Forelimb muscle (tissue), 1 donor: ENCODE measurements at places on chromosomes 12 and 14. TPM values are rescaled to one million over a fixed set of nuclear protein-coding genes. Genes with fewer than 3 reads are reported as not detected.

The KCNMB4 gene
- 12.7 TPM for polyA plus RNA-seq

The RTL1 gene
- 60.5 TPM for polyA plus RNA-seq

- no peak for DNase-seq
Observed at GRCh38 chr14:55540847-55541773, 38.9 kb upstream of the KTN1 start.

DNA sequence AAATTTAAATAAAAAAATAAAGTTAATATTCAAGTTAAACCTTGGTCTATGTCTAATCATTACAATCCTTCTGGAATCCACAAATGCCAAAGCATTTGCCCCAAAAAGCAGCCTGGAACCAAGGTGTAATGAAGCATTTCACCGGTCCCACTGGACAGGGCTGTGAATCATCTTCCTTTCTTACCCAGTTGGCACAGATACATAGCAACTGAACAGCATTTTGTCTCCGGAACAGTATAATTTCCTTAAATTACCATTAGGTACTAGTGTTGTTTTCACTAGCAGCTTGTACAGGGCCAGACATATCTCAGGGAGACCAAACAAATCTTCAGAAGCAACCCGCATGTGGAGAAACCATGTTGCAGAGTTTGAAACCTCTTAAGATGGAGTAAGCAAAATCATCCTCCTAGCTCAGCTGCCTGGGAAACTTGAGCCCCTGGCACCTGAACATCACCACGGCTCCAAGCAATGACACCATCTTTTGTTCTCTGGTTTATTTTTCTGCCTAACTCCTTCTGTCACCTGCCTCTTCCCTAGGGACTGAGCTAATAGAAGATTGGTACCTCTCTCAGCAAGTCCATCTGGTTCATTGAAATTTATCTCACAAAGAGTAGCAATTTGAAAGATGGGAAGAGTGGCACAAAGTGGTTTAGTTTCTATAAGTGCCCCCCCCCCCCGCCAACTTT is 17.9 kb upstream of the MDM1 start:
- no peak for DNase-seq

GRCh38 chr12:2412305-2412643 is 359.5 kb downstream of the CACNA1C start:
- no peak for DNase-seq
